ENCODE measurements at places on chromosomes 7 and 10.

- no peak for DNase-seq
These were observed 56.4 kb downstream of the SGMS1 start for GRCh38 chr10:50567384-50567783.

- no peak for DNase-seq
These were observed 284.3 kb upstream of the KAT6B start for GRCh38 chr10:74542077-74542476.

DNA sequence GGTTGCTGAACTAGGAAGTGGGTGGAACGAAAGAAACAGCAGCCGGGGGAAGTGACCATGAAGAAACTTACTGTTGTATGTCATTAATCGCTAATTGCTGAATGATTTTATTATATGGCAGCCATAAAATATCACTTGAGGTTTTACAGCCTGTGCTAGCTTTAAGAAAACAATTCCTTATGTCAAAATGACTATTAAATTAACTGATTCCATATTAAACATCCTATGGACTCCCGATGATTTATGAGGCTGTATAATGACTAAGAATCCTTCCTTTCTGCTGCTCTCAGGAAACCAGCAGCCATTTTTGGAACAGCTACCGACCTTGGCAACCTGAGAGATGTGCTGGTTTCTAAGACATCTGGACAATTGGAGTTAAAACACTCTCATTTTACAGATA lies 421.9 kb downstream of the SORCS3 start:
- DNase-seq = no peak

GRCh38 chr7:151107882-151108281 lies 21.6 kb downstream of the AGAP3 start:
- no peak for DNase-seq

GRCh38 chr10:49109669-49110340 lies 5.5 kb downstream of the VSTM4 start:
- DNase-seq = no peak

- DNase-seq = no peak
These were observed 239.5 kb upstream of the FOXP2 start for GRCh38 chr7:114175125-114175524.

- no peak for DNase-seq
These were observed 94.3 kb upstream of the SORCS3 start for GRCh38 chr10:104546756-104547155.

- DNase-seq = no peak
These were observed 43.4 kb downstream of the ADCYAP1R1 start for GRCh38 chr7:31095286-31096197.

DNA sequence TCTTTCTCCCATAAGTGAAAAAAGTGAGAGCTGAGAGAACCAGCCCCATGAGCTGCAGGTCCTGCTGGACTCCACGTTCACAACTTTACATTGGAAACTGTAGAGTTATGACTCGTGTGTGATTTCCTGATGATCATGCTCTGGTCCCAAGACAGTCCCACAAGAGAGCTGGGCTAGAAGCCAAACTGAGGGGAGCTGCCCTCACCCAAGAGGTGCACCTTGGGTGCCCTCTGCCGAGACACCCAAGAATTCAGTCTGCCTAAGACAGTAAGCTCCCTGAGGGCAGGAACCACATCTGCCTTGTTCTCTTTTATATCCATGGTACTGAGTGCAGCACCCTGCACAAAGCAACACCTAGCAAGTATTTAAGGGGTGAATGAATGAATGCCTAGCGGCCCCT lies 112.8 kb upstream of the SFMBT2 start:
- DNase-seq = no peak

GRCh38 chr10:54796881-54797280 lies 4.2 kb downstream of the PCDH15 start:
- DNase-seq = no peak

- DNase-seq = no peak
These were observed 9.6 kb upstream of the EBF3 start for GRCh38 chr10:129973674-129974059.

DNA sequence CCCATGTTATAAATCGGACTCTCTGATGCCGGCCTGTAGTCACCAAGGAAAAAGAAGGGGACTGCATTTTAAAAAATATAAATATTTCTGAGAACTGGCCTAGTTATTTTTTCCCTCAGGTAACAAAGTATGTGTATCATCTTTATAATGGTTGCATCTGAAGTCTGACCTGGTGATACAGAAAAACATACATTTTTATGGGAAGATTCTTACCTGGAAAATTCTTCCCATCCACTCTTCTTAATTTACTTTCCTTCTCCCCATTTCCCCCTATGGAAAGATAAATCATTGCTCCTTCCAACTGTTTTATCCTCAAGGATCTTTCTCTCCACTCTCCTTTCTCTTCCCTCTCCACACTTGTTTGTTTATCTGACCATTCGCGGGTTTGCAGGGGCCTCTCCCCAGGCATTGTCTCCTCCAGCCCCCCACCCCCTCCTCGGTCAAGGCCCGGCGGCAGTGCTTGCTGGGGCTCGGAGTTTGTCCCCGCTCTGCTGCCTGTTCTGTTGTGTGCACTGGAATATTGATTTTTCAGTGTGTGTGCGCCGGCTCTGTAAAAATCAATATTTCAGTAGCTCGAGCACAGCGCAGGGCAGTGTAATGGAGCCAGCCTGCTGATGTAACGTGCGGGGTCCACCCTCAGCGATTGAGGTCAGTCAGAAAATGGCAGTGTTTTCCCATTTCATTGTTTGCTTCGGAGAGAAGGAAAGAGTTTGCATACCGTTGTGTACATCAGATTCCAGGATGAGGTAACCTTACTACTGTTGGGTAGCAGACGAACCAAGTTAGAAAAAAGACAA lies 199.5 kb upstream of the NFE2L3 start:
- no peak for DNase-seq

DNA sequence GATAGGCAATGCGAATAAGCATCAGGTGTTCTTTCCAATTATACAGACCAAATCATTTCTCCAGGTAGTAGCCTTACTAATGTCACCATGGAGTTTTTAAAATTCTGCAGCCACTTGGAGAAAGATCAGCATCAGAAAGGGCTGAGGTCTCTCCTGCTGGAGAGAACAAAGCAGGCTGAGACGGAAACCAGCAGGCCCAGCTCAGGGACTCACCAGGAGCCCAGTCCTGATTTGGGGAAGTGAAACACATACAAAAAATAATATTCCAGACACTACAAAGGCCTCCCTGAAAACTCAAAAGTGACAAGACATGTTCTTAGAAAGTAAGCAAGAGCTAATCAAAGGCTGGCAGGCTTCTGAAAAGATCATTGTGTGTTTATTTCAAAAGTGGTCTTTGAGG lies 207.1 kb upstream of the GHITM start:
- no peak for DNase-seq

DNA sequence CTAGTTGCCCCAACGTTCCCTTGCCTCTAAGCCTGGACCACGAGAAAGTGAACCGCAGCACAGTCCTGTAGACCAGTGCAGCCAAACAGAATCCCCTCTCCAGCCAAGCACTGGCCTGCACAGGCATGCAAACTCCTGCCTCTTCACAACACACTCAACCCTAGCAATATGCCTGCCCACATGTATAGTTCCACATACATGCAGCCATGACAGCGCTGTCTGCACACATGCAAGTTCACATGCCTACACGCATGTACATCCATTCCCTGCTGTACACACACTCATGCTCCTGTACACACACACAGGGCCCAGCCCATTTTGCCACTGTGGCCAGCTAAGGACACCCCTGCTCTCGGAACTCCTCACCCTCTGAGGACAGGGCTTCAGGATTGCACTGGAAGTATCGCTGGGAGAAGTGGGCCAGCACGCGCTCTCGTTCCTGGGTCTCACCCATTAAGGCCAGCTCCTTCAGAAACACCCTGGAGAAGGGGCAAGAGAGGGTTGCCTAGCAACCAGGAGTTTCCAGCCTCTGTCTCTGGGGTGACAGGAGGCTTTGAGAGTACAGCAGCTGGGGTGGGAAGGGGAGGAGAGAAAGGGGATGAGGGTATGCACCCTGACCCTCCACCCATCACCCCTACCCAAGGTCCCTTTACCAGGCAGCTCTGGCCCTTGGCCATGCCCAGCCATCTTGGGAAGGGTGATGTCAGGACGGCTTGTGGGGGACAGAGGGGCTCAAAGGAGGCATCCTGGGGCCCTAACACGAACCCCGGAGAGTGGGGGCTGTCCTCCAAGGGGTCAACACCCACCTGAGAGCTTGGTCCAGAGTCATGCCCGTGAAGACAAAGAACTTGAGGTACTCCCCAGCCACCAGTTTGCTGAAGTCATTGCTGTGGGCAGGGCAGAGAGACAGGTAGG lies 7.0 kb downstream of the PSD start:
- no peak for DNase-seq

GRCh38 chr10:79320820-79321493 lies 26.3 kb upstream of the PPIF start:
- DNase-seq = no peak

- DNase-seq = peak; percentile 73
These were observed 33.3 kb downstream of the SRRM3 start for GRCh38 chr7:76234931-76235441.

DNA sequence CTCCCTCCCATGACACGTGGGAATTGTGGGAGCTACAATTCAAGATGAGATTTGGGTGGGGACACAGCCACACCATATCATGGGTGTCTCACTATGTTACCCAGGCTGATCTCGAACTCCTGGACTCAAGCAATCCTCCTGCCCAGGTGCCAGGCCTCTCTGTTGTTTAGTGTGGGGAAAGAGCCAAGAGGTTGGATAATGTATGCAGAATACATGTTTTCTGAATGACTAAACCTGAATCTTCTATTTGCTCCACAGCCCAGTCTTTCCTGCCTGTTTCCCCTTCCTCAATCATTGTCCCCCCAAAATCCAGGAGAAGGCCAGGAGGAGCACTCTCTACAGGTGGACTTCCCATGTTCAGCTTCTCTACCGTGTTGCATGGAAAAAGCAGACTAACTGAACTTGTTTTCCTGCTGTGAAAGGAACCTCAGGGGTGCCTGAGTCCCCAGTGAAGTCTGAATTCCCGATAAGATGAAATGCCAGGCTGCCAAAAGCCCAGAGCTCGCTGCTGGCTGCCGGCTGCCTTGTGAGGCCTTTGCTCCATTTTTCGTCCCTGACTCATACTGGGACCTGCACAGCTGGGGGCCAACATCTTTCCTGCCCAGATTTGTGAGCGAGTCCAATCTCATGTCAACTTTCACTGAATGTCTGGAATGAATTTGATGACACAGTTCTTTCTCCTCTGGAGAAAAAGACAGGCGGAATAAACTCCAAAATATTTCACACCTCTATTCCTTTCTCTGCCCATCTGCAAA lies 588.0 kb downstream of the CALN1 start:
- DNase-seq = no peak

DNA sequence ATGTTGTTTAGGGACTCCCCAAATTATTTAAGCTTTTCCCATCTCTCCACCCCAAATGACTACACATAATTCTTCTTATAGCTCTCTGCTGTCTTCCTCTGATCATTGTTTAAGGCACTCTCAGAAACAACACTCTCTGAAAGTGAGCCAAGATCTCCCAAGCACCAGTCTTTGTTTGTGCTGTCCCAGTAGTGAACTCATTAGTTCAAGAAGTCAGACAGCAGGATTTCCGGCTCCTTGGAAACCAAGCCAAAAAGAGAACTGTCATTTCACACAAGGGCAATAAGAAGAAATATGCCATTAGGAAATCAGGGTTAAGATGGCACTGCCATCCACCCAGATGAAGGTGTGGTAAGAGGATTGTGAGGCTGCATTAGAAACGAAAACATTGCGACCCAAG lies 83.1 kb downstream of the FZD1 start:
- no peak for DNase-seq

DNA sequence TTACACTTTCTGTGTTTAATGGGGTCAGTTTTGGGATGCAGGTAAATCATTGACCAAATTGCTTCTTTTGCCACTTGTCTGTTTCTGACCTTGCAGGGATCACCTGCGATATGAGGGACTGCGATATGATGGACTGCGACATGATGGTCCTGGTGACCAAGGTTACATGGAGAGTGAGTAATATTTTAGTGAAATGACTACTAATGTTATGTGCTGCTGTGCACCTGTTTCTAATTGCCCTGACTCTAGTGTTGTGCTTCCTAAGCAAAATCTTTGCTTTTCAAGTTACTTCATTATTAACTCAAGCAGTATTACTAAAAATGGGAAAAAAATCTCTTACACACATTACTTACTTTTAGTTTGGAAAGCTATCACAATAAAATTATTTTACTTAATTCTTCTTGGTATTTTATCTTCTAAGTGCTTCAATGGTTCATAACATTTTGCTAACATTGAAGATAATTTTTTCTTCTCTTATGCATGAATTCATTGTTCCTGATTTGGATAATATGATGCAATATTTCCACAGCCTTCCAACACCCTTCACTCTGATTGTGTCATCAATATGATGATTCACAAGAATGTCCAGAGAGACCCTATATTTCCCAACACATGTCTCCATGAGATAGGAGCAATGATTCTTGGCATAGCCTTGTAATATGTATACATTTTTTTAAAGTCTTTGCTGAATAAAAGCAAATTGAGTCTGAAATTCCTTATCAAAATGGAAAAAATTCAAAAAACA lies 306.2 kb upstream of the AKR1E2 start:
- no peak for DNase-seq

GRCh38 chr7:13016592-13017332 lies 329.3 kb downstream of the ARL4A start:
- DNase-seq = no peak

DNA sequence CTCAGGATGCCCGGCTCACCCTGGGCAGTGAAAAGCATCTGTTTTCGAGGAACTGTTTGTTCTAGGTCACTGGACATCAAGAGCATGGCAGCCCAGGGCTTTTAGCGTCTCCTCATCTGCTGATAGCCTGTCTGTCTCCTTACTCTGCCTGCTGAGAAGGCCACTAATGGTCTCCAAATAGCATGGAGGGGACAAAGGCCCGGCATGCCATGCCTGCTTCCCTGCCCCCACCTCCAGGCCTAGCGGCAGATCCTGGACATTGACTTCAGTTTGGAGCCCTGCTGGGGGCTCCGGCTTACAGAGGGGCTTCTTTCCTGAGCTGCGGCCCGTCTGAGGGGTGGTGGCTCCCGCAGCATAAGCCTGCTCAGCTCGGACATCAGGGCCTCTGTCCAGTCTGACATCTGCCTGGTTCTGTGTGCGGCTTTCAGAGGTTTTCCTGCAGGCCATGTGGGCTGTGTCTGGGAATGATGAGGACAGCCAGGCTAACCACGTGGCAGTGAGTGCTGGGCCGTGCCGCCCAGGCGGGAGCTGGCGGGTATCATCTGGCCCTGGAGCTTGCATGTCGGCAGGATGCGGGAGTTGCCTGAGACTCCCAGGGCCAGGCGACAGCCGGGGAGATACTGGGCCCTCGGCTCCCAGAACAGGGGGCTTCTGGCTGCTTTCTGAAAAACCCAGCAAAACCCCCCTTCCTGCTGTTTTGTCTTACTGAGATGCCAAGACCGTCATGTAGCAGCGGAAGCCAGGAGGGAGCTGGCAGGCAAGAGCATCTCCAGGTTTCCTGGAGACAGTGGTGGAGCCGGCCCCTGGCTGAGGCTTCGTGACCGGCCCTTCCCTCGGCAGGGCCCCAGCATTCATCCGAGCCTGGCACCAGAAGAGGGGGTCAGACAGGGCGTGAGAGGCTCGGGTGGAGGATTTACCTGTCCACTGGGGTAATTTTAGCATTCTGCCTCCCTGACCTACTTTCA lies 9.2 kb downstream of the PFKFB3 start:
- DNase-seq = no peak

- DNase-seq = no peak
These were observed 9.7 kb upstream of the ADAMTS14 start for GRCh38 chr10:70662362-70663220.

GRCh38 chr7:88312061-88312663 lies 5.5 kb upstream of the STEAP4 start:
- no peak for DNase-seq

GRCh38 chr7:109003742-109004141 lies 434.1 kb downstream of the DNAJB9 start:
- no peak for DNase-seq
